Mammary microvascular endothelial cell (primary cell): ENCODE measurements at places on chromosomes 7 and 10. TPM values are rescaled to one million over a fixed set of nuclear protein-coding genes. Genes with fewer than 3 reads are reported as not detected.

Gene THSD7A
- 2.8 and 4.0 TPM in 2 replicates for total RNA-seq

Gene VIPR2
- not detected in 2 replicates for total RNA-seq

Gene AUTS2
- 0.20 and 1.2 TPM in 2 replicates for total RNA-seq

Gene C10orf53
- total RNA-seq = not detected in 2 replicates

Gene GPR141
- not detected in 2 replicates for total RNA-seq

Gene C10orf105
- total RNA-seq = not detected in 2 replicates

Gene INSYN2A
- total RNA-seq = 0.05 and 0.07 TPM in 2 replicates

Gene CYP2E1
- total RNA-seq = under 0.01 and 0.10 TPM in 2 replicates

Gene ZNF438
- total RNA-seq = 15.9 and 23.8 TPM in 2 replicates

Gene OR13A1
- total RNA-seq = not detected in 2 replicates

Gene PON1
- not detected in 2 replicates for total RNA-seq

Gene NPC1L1
- not detected in 2 replicates for total RNA-seq

Gene VTI1A
- total RNA-seq = 19.4 and 26.1 TPM in 2 replicates

Gene FEZF1
- not detected in 2 replicates for total RNA-seq

Gene STEAP1B
- total RNA-seq = 47.8 and 49.8 TPM in 2 replicates

Gene CYP3A7
- total RNA-seq = not detected in 2 replicates

Gene PRKCQ
- 0.05 and 0.07 TPM in 2 replicates for total RNA-seq

Gene ABCC2
- 0.07 and 0.49 TPM in 2 replicates for total RNA-seq

Gene LIPM
- total RNA-seq = not detected in 2 replicates
